Stimulated activated CD8-positive, alpha-beta memory T cell treated with anti-CD3 and anti-CD28 coated beads, Interleukin-15, amount 100 ng/mL, for 4 hours (primary cell): ENCODE measurements at places on chromosomes 7 and 10.

GRCh38 chr10:98405422-98405821, 9.6 kb downstream of the PYROXD2 start:
- DNase-seq, result no peak

DNA sequence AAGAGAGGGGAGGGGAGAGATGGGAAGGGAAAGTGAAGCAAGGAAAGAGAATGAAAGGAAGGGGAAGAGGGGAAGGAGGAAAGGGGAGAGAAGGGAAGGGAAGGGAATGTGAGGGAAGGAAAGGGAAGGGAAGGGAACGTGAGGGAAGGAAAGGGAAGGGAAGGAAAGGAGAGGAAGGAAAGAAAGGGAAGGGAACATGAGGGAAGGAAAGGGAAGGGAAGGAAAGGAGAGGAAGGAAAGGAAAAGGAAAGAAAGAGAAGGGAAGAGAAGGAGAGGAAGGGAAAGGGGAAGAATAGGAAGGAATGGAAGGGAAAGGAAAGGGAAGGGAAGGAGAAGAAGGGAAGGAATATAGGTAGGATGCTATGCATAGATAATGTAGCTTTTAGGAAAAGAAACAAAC, 139.7 kb upstream of the PTER start:
- DNase-seq, result no peak

DNA sequence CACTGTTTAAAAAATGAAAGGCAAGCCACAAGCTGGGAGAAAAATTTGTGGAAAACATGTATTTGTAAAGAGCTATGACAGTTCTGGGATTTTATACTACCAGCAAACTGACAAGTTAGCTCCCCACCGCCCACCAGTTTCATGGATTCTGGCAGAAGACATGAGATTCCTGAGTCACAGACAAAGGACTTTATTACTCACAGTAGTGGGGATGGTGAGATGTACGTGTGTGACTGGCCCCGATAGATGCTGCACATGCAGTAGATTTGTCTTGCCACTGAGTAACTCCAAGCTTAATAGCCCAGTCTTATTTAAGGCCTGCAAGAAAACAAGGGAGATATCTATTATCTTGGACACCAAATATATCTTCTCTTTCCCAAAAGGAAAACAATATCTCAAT, 281.7 kb downstream of the AHR start:
- DNase-seq, result no peak

- DNase-seq, result no peak
These were observed 83.5 kb upstream of the INHBA start for GRCh38 chr7:41786404-41786803.

DNA sequence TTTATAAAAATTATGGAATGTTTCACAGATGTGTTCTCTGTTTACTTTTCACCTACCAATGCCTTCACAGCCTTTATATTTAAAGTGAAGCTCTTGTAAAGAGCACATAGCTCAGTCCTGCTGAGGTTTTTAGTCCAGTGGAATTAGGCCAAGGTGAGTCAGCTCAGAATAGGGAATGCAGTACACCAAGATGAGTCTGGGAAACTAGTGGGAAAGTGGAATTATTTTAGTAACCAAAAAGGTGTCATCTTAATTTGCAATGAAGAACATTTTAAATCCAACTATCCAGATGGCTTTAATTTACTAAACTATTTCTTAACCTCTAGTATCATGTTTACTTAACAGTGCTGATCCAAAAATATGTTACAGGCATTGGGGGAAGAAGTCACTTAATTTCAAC, 236.3 kb upstream of the CTBP2 start:
- DNase-seq, result no peak

DNA sequence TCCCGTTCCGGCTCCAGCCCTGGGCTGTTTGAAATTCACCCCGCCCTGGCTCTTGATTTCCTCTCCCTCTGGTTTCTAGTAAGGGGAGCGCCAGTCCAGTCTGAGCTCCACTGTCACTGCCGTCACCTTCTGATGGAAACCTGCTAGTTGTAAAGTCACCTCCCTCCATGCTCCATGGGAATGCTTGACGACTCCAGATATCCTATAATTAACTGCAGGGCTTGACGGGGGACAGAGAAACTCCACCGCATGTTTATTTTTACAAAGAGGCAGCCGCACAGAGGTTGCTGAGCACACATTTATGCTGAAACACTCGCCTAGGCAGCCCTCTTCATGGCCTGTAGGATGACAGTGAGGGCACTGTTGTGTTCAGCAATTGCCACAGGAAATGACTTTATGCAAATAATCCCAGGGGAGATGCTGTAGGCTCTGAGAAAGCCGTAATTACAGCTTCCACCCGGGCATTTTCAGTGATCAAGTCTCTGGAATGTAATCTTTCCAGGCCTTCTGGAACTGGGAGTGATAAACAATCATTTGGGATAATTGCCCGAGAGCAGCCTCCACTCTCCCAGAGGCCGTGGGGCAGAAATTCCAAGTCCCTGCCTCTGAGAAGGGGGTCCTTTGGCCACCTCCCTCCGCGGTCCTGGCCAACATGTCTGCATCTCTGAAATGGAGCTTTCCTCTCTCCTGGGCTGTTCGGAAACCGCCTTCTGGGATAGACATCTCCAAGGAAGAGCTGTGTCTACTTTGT, 300.5 kb downstream of the KLF6 start:
- DNase-seq, result no peak

DNA sequence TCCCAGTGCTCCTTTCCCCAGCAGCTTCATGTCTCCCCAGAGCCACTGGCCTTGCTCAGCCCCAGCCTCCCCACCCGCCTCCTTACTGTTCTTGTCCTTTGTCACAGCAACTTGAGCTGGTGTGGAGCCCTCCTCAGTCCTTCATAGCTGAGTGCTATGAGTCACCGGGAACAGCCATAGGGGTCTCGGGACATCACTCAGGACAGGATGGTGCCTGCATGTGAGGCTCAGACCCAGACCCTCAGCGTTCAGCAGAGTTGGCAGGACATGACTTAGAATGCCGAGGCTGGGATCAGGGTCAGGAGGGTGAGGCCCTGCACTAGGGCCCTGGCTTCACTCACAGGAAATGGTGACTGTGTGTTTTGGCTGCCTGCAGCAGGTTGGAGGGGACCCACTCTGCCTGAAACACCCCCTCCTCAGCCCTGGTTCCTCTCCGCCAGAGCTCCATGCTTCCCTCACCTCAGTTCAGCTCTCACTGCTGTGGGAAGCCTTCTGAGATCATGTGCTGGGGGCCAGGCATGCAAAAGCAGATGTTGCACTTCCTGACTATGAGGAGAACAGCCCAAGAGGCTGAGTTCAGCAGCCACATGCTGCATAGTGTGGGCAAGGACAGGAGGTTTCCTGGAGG, 40.7 kb upstream of the GJD4 start:
- DNase-seq, result no peak

- DNase-seq, result no peak
These were observed 1094.0 kb downstream of the KCNMA1 start for GRCh38 chr10:76543655-76544054.

DNA sequence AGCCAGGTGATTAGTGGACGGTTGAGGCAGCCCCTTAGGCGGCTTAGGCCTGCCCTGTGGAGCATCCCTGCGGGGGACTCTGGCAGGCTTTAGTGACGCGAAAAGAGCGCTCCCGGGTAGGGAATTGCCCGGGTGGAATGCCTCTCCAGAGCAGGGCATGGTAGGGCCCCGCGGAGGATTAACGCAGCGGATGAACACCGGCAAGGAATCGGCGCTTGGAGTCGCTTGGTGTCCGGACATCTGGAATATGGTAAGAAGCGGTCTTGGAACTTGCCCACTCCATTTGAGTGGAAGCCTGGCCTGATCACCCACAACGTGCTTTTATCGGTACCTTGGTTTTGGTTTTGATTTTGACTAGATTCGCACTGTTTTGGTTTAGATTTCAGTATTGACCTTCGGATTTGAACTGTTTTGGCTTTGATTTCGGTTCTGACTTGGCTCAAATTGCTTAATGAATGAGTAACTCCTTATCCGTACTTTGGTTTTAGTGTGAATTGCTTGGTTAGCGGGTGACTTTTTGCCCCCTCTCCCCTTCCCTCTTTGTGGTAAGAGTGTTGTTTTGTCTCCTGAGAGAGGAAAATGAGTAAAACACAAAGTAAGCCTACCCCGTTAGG, 24.2 kb upstream of the CHST3 start:
- no peak for DNase-seq

DNA sequence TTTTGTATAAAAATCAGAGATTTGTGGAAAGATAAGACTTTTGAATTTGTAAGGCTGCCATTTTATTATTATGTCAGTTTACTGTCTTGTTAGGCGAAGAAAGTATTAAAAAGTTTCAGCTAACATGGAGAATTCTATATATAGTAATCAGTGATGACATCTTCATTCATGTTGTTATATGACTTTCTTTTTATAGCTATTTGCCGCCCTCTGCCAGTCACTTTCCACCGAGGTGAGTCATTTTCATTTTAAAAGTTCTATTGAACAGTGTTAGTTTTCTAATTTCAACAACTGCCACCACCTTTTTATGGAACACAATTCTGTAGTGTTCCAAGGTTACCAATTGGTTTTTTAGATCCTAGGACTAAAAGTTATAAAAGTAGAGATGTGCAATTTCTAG, 11.8 kb downstream of the CUTC start:
- no peak for DNase-seq

- DNase-seq, result peak; percentile 88
These were observed at the start of gene EGR2 for GRCh38 chr10:62816331-62817120. TSS of gene EGR2 (minus strand) at chr10:62816366. CDS start at chr10:62816029, 337 bp downstream.

DNA sequence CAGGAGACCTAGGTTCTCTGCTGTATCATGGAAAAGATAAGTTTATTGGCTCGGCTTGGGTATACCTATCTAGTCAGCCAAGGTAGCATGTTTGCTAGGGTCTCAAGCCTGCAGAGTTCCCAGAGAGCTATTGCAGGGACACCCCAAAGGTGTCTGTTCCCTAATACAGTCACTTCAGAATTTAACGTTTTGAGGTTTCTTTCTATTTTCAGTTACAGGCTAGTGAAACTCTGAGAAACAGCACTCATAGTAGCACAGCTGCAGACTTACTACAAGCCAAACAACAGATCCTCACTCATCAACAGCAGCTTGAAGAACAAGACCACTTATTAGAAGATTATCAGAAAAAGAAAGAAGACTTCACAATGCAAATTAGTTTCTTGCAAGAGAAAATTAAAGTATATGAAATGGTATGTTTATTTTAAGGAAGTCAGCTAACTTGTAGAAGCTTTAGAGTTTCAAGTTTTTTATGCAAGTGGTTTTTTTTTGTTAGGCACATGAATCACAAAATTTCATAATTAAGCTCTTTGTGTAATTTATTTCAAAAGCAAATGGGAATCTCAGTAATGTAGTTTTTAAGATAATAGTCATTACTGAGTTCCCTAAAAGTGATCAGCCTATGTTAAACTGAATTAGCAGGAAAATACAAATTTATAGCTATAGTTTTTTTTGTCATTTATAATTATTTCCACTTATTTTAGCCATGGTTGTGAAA, 54.9 kb downstream of the AKAP9 start:
- DNase-seq, result no peak

- no peak for DNase-seq
These were observed 568.1 kb downstream of the ACTR3B start for GRCh38 chr7:153327683-153328082.

DNA sequence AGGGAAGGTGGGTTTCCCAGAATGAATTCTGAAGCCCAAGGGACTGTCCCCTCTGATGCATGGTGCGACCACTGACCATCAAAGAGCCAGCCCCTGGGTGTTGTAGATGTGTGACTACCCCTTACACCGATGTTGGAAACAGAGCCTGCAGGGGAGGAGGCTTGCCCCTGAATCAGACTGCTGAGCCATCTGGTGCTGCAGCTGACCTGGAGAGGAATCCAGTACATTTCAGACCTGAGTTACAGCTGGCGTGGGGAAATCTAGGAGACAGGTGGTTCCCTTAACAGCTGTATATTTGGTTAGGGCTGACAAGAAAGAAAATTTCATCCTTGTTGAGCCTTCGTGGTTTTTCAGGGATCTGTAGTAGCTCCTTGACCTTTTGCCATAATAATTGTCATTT, 195.5 kb downstream of the CELF2 start:
- DNase-seq, result no peak

GRCh38 chr7:85184599-85185423, 2.0 kb downstream of the SEMA3D start:
- no peak for DNase-seq

DNA sequence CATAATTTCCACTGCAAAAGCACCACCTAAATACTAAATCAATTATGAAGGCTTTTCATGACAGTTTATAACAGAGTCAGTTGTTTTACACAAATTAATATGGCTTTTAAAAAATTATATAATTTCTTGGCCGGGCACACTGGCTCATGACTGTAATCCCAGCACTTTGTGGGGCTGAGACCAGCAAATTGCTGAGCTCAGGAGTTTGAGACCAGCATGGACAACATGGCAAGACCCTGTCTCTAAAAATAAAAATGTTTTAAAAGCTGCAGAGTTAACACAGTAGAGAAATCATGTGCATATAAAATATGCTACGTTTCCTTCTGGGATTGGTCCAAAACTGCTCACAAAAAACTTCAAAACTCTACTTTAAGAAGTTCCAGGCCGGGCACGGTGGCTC, 43.6 kb upstream of the EIF4H start:
- no peak for DNase-seq

- DNase-seq, result no peak
These were observed 44.3 kb upstream of the ARL4A start for GRCh38 chr7:12643001-12643643.

DNA sequence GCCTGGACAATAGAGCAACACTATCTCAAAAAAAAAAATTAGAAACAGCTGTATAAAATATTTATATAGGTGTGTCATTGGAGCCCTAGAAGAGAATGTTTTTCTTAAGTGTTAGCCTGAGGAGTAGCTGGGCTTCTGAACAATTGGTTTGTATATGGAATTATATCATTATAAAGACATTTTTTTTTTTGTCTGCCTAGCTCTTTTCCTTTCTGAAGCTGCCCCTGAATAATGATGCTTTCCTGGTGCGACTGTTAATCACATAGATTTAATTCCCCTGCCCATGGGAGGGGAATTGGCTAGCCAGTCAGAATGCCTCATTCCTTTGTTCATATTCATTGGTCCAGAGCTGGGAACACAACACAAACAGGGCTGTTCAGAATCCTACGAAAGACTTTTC, 13.9 kb upstream of the ABCC2 start:
- no peak for DNase-seq

GRCh38 chr7:155713384-155713783, 68.9 kb downstream of the RBM33 start:
- no peak for DNase-seq

DNA sequence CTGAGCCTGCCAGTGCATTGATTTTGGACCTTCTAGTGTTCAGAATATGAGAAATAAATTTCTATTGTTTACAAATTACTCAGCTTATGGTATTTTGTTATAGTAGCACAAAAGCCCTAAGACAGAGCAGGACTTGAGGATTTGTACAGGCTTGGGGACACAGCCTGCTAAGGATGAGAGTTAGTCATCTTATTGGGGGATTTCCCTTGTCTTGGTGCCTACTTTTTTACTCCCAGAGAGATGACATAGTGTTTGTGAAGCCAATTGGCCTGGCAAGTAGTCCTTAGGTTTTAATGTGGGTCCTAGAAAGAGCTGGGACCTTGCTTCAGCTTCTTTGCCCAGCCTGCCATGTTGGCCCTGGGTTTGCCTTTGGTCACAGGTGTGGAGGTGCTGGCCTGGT, 364.0 kb downstream of the REEP3 start:
- no peak for DNase-seq

DNA sequence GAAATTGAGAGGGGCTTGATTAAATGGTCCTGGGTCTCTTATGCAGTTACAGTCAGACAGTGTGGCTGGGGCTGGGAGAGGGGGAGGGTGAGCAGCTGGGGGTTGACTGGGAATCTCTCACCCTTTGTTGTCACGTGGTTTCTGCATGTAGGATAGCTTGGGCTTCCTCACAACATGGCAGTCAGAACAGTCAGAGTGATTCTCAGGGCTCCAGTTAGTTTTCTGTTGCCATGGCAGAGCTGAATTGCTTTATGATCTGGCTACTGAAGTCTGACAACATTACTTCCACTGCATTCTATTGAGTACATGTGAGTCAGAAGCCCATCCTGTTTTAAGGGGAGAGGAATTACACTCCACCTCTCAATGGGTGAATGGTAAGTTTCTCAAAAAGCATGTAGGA, 102.7 kb downstream of the WDR11 start:
- DNase-seq, result no peak
